T-helper 17 cell (primary cell): ENCODE measurements at places on chromosomes 11 and 22. TPM values are rescaled to one million over a fixed set of nuclear protein-coding genes. Genes with fewer than 3 reads are reported as not detected.

DNA sequence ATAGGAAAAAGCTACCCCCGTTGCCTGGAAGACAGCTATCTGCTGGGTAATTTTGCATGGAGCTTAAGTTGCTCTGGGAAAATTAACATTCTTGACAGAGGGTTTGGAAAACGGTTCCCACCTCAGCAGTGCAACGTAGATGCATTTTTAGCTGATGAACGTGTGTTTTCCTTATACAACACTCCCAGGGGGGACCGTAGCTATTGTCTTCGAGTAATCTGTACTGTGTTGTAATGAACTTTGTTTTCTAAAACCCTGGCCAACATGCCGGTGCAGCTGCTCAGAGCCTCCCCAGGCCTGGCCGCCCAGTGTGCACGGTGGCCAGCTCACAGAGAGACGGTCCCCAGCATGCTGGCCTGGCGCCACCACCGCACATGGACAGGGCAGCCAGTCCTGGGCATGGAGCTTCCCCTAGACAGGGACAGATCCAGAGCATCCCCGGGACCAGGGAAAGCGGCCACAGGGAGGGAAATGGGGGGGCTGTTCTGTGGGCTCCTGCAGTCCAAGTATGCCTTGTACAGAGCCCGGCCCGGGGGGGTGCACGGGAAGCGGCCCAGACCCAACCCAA is 2.2 kb downstream of the TNNT3 start:
- DNase-seq = no peak

DNA sequence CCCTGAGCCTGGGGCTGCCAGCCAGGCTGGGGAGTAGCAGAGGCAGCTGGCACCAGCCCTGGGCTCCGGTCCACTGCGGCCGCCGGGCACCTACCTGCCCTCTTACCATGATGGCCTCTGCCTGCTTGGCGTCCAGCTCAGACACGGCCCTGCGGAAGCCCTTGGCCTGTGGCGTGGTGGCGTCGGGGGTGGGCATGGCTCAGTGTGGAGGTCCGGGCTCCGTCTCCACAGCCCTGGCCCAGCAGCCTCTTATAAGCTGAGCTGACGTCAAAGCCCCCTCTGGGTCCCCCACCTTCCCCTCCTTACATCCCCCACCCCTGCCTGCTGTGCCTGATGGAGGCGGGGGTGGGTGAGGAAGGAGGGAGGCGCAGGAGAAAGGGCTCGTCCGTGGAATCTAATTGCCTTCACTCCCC is at the start of gene TH:
Gene TH, minus strand, starts transcription at position 225 of the 413 bp plus-strand sequence. Its CDS starts 29 bp downstream, at position 196.
- DNase-seq = no peak

Gene HEPN1
- not detected for total RNA-seq

DNA sequence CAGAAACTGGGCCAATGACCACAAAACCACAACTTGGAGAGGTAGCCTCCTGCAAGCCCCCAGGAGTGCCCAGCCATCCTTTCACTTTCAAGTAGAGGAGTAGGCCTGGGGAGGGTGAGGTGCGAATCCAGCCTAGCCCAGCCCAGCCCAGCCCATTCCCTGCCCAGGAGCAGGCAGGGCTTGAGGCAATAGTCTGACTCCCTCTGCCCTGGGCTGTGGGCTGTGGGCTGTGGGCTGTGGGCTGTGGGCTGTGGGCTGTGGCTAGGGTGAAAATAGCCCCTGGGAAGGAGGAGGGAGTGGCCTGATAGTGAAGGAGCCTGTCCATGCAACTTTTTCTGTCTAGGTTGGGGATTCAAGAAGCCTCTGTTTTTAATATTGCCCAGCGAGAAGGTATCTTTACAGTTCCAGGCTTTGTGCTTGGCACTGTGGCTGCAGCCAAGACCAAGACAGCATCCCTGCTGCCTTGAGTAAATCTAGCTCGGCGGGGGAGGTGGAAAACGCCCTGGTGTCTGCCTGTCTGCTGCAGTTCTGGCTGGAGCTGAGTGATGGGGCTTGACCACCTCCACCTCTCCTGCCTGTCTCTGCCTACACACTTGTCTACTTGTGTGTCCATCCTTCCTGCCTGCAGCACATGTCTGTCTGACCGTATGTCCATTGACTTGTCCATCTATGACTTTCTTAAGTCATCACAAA is 40.7 kb downstream of the LMO1 start:
- DNase-seq = no peak

Gene TSSK2
- 0.20 TPM for total RNA-seq

Gene RNF141
- total RNA-seq = 12.8 TPM
